Left colon (tissue), 2 donors: ENCODE measurements at places on chromosomes 13 and 19. TPM values are rescaled to one million over a fixed set of nuclear protein-coding genes. Genes with fewer than 3 reads are reported as not detected.

GRCh38 chr19:7382694-7383093 is 34.0 kb downstream of the ARHGEF18 start:
- no peak for DNase-seq

- DNase-seq: no peak
Measured at GRCh38 chr13:25147638-25148401, 24.3 kb downstream of the AMER2 start.

- no peak for DNase-seq
Measured at GRCh38 chr13:22074403-22074802, 403.5 kb downstream of the FGF9 start.

DNA sequence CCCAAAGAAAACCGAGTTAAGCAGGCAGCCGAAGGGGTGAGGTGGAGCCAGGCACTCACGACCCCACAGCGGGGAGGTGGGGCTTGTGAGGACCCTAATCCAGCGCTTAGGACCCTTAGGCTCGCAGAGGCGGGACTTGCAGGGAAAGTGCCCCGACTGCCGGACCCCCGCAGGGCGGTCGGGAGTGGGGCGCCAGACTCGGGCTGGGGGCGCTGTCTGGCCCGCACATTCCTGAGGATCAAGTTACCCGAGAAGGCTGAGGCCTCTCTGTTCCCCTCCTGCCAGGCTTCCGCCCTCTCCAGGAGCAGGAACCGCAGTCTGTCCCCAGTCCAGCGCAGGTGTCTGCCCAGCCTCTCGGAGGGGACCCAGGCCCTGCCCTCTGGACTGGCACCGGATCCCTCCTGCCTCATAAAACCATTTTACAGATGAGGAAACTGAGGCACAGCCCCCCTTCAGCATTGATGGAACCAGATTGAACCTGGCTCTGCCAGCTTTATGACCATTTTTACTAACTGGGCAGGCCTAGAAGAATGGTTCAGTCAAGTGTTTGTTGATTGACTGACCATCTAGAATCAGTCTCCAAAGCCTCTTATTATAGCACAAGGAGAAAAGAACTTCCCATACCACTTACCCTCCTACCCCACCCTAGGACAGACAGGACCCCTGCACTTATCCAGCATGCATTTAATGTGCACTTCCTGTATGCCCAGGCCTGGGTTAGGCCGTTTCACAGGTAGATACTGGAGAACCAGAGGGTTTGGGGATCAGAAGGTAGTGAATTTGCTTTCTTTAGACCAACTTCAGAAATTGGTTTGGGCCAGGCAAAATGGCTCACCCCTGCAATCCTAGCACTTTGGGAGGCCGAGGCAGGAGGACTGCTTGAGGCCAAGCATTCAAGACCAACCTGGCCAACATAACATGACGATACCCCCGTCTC is 6.7 kb upstream of the JUND start:
- no peak for DNase-seq

- peak; percentile 15 for DNase-seq
Measured at GRCh38 chr13:80979035-80979641, 638.2 kb upstream of the SPRY2 start.

DNA sequence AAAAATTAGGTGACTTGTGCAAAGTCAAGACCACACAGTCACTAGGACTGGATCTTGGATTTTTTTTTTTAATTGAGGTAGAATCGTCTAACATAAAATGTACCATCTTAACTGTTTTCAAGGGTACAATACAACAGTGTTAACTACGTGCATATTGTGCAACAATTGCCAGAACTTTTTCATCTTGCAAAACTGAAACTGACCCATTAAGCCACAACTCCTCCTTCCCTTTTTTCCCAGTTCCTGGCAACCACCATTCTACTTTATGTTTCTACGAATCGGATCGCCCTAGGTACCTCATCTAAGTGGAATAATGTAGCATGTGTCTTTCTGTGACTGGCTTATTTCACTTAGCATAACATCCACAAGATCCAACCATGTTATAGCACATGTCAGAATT is 37.5 kb upstream of the POMP start:
- no peak for DNase-seq

ZNF358 gene
- total RNA-seq: 56.2 TPM

DACH1 gene
- 5.3 TPM for total RNA-seq

KLF1 gene
- not detected for total RNA-seq

MEIOSIN gene
- not detected for total RNA-seq

CBLC gene
- 79.1 TPM for total RNA-seq

SPACA6 gene
- 4.1 TPM for total RNA-seq

ZNF846 gene
- total RNA-seq: 10.2 TPM

LMTK3 gene
- total RNA-seq: 1.1 TPM
